SHP77 (cell line): ENCODE measurements at places on chromosomes 2 and 18.
A peak's percentile ranks its signal among the peaks of the same experiment; 100 is the strongest.

DNA sequence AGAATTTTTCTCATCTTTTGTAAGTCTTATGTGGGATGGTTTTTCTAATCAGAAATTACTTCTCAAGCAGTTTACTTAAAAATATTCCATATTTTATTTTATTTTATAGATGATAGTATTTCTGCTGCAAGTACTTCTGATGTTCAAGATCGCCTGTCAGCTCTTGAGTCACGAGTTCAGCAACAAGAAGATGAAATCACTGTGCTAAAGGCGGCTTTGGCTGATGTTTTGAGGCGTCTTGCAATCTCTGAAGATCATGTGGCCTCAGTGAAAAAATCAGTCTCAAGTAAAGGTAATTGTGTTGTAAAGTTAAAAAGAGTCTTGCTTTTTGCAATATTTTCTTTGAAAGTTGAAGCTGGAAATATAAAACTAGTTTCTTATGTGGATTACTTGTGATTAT, 76.2 kb downstream of the EML4 start:
- DNase-seq = no peak

DNA sequence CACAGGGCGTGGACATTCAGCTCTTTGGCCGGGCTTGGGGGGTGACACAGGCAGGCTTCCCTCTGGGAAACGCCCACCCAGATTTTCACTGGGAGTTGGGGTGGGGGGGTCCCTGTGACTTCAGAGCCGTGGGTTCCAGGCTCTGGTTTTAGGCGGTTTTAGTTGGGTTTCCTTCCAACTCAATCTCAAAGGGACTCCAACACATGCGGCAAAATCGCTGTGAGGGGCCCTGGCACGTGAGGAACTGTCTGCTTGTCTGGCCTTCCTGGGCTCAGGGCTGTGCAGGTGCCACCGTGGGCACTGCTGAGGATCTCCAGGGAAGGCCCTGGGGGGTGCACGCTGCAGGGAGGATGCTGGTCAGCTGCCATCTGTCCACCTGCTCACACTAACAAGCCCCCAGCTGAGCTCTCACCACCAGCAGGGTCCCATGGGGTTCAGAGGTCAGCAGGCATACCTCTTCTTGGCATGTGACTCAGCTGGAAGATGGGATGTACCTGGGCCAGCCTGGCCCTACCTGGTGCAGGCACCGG, 11.7 kb downstream of the HS6ST1 start:
- DNase-seq = peak; percentile 44

DNA sequence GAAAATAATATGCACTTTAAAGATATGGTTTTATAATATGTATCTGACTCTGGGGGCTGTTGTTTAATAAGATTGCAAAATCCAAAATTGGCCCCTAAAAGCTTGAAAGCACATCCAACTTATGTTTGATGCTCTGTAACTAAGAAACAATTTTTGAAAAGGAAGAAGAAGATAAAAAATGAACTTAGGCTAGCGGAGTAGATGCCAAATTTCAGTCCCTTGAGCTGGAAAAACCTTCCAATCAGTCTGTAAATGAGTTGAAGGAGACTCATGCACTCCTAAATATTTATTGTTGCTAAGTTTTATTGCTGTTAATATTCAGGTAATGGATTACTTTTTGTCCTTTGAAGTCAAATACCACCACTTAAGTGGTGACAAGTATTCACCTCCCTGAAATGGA, 465.0 kb downstream of the ZEB2 start:
- no peak for DNase-seq

- no peak for DNase-seq
These were observed 13.8 kb upstream of the C1GALT1C1L start for GRCh38 chr2:43689999-43690398.

GRCh38 chr2:206881708-206882410, 57.5 kb upstream of the CPO start:
- DNase-seq = no peak

GRCh38 chr2:148721991-148722777, 77.6 kb downstream of the EPC2 start:
- DNase-seq = no peak

DNA sequence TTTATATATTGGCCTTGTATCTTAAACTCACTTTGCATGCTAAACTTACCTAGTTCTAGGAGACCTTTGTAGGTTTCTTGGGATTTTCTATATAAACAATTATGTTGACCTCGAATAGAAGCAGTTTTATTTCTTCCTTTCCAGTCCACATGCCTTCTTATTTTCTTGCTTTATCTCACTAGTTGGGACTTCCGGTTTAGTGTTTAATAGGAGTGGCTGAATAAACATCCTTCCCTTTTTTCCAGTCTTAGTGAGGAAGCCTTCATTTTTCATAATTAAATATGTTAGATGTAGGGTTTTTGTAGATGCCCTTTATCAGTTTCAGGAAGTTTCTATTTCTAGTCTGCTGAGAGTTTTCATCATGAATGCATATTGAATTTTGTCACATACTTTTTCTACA, 347.3 kb upstream of the HNRNPA3 start:
- no peak for DNase-seq

DNA sequence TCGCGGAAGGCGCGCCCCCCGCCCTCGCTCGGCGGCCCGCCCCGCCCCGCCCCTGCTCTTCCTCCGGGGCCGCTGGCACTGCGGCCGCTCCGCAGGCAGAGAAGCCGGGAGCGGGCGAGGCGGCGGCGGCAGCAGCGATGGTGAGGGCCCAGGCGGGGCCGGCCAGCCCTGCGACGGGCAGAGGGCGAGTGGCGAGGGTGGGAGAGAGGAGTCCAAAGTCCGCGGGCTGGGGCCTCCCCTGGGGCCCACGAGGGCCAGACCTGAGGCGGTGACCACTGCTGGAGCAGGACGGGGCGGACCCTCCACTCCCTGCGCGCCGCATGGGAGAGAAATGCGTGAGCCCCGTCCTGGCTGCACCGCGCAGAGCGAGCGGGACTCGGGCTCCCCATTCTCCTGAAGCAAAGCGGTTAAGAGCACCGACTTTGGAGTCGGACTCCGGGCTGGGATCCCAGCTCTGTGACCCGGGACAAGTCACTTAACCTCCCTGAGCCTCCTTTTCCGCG, at the start of gene VAMP5:
Gene VAMP5 (plus strand): TSS at position 78 of the 503 bp plus-strand sequence. CDS start 60 bp downstream, at position 138.
- DNase-seq = no peak

GRCh38 chr2:145108361-145108778, 588.5 kb upstream of the ZEB2 start:
- no peak for DNase-seq

DNA sequence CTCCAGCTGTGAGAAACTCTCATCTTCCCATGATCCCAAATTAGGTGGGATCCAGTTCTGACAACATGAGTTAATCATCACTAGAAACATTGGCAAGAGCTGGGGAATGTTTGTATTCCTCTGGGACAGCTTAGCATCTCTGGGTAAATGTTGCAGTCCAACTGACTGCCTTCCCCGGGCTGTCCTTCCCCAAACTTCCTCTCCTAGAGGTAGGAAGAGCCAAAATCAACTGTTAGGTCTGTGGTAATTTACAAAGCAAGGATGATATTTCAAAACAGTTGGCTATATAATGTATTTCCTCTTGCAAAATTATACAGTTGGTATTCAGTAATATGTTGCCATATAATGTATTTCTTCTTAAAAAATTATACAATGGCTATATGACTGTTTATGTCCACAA, 148.5 kb downstream of the MGAT5 start:
- no peak for DNase-seq

DNA sequence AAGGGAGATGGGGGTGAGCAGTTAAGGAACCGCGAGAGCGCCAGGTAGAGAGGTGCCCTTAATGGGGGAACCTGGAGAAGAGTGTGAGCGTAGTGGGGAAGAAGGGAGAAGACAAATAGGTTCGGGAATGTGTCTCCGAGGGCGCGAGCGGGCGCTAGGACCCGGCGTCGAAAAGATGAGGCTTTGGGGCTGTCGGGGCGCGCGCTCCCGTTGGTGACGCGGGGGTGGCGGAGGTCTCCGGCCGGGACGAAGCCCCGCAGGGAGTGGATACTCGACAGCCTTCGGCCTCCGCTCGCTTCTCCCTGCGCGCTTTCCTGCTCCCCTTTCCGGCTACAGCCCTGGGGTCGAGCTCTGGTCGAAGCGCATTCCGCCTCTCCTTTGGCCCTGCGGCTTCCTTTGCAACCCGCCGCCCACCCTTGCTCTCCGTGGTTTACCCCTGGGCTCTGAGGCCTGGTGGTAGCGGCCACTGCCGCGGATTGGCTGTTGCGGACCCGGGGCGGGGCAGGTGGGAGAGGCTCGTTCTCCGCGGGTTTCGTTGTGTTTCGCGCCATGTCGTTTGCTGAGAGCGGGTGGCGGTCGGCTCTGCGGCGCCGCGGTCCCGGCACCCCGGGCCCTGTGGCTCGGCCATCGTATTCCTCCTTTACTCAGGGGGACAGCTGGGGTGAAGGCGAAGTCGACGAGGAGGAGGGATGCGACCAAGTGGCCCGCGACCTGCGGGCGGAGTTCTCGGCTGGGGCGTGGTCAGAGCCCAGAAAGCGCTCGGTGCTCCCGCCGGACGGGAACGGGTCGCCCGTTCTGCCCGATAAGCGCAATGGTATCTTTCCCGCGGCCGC, at the start of gene ARL6IP6:
Gene ARL6IP6 (plus strand): TSS at position 545 of the 833 bp plus-strand sequence. CDS start 5 bp downstream, at position 550.
- peak; percentile 46 for DNase-seq

DNA sequence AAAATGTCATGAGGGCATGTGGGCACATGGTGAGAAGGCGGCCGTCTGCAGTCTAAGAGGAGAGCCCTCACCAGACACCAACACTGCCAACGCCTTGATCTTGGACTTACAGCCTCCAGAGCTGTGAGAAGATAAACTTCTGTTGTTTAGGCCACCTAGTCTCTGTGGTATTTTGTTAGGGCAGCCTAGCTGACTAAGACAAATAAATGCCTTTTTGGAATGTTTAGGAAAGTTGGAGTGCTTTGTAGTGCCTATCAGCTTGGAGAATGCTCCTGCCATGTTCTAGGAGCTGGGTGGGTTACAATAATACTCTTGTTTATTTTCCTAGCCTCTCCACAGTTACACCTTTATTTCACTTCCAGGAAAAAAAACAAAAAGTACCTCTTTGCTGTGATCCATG, 92.0 kb downstream of the SPP2 start:
- DNase-seq = no peak

DNA sequence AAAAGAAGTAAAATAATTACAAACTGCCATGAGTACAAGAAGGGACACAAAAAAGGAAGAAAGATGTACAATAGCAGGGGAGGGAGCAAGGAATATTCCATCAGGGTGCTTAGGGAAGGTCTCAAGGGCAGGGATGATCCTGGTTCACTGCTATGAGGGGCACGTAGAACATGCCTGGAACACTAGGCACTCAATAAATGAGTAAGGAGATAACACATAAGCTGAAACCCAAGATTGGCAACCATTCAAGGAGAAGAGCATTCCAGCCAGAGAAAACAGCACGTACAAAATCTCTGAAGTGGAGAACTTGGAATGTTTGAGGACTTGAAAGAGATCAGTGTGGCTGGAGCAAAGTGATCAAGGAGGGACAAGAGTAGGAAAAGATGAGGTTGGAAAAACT, 103.2 kb downstream of the FAM161A start:
- DNase-seq = no peak

DNA sequence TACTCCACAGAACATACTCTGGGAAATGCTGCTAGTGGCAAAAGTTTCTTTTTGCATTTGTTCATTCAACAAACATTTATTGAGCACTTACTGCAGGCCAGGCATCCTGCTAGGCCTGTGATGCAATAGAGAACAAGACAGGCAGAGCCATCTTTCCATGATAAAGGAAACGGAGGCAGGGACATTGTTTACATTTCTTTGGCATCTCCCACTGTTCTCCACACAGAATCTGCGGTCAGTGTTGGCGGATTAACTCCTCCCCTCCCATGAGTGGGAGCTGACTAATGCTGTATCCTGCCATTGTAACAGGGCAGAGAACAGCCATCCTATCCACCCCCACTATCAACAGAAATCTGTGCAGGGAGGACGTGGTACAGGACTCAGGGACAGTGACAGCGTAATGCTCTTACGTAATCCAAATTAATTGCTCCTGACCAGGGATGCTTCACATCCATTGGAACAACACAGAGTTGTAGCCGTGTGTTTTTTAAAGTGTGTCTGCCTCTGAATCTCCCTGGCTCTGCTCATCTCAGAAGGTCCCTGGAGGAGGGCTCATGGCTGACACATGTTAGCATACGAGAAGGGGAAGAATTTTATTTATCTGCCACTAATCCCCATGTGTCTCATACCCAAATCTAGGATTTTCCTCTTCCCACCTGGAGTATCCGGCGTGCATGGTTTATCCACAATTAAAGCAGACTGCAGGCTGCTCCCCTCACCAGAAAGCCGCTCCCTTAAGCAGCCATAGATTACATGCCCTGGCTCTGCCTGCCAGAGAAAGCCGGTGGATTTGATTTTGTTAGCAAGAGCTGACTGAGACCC, 32.3 kb downstream of the STEAP3 start:
- no peak for DNase-seq

- DNase-seq = peak; percentile 8
These were observed 57.2 kb downstream of the HS6ST1 start for GRCh38 chr2:128261245-128262128.

- DNase-seq = no peak
These were observed 24.6 kb downstream of the ALPK2 start for GRCh38 chr18:58604311-58604710.

DNA sequence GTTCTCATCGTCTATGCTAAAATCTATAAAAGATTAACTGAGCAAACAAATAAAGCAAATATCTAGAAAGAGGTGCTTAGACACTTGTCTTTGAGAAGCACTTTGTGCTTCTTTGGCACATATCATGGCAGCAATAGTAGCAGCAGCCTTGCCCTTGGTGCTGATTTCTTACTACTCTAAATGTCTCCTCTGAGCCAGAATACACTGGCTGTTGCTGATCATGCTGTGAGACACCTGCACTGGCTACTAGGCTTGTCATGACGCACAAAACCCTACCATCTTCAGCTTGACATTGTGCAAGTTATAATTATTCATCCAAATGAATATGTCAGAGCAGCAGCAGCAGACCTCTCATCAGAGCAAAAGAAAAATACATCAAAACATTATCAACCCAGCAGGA, 46.7 kb downstream of the FANCL start:
- DNase-seq = peak; percentile 86

DNA sequence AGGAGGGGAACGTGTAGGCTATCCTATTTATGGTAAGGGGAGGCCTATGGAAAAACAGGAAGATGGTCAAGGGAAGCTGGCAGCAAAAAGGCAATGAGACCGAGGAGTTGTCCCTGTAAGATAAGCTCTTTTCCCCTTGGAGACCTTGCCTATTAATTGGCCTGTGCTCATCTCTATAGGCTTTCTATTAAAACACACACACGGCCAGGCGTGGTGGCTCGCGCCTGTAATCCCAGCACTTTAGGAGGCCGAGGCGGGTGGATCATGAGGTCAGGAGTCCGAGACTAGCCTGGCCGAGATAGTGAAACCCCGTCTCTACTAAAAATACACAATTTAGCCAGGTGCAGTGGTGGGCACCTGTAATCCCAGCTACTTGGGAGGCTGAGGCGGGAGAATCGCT, 32.1 kb downstream of the EPAS1 start:
- no peak for DNase-seq

- DNase-seq = no peak
These were observed 338.8 kb downstream of the SETBP1 start for GRCh38 chr18:45019469-45019868.
